Activated T-cell treated with anti-CD3 and anti-CD28 coated beads, Interleukin-2, amount 50 U/mL, for 24 hours (primary cell): ENCODE measurements at places on chromosomes 7 and 10.

DNA sequence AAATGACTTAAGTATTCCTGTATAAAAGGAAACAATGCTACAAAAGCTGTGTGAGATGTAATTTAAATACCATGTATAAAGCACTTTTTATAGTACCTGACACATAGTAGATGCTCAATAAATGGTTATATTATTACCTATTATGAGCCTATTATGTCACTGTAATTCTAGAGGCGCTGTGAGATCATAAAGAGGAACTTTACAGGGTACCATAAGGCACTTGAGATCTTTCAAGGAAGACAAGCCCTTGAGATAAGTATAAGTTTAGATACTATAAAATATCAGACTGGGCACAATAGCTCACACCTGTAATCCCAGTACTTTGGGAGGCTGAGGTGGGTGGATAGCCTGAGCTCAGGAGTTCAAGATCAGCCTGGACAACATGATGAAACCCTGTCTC is 38.3 kb downstream of the PTTG1IP2 start:
- no peak for DNase-seq

DNA sequence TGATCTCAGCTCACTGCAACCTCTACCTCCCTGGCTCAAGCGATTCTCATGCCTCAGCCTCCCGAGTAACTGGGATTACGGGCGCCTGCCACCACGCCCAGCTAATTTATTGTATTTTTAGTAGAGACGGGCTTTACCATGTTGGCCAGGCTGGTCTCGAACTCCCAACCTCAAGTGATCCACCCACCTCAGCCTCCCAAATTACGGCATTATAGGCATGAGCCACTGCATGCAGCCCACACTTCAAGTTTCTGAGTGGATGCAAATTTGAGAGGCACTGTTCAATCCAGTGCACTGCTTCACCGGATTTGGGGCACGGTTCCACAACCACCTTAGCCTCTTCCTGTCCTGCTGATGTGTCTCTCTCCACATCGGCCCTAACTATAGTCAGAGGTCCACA is 16.5 kb downstream of the CNPY1 start:
- DNase-seq: no peak

GRCh38 chr7:100949227-100949932 is at the start of gene MUC3A:
Gene MUC3A (plus strand): TSS chr7:100949534. CDS start chr7:100949625, 91 bp downstream.
- no peak for DNase-seq

- no peak for DNase-seq
Observed at GRCh38 chr10:76010703-76011102, 579.3 kb downstream of the LRMDA start.

GRCh38 chr10:109929501-109930219 is 6.3 kb upstream of the XPNPEP1 start:
- no peak for DNase-seq

GRCh38 chr10:43137717-43138020 is 576 bp upstream of the CSGALNACT2 start:
- DNase-seq: peak; percentile 65

DNA sequence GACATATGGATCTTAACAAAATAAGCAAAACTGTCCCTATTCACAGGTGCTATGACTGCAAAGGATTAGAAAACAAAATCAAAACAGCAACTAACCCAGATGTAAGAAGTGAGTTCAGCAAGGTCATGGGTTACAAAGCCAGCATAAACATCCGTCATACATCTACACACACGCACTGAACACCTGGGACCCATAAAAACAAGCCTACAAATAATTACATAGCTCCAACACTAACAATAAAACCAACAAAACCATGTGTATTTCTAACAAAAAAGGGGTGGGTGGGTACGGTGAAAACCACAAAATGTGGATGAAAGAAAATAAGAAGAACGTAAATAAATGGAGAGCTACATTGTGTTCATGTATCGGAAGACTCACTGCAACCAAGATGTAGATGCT is 256.8 kb downstream of the ELFN1 start:
- no peak for DNase-seq
